Thoracic aorta (tissue), 2 donors: ENCODE measurements at places on chromosomes 7 and 10. TPM values are rescaled to one million over a fixed set of nuclear protein-coding genes. Genes with fewer than 3 reads are reported as not detected.

DNA sequence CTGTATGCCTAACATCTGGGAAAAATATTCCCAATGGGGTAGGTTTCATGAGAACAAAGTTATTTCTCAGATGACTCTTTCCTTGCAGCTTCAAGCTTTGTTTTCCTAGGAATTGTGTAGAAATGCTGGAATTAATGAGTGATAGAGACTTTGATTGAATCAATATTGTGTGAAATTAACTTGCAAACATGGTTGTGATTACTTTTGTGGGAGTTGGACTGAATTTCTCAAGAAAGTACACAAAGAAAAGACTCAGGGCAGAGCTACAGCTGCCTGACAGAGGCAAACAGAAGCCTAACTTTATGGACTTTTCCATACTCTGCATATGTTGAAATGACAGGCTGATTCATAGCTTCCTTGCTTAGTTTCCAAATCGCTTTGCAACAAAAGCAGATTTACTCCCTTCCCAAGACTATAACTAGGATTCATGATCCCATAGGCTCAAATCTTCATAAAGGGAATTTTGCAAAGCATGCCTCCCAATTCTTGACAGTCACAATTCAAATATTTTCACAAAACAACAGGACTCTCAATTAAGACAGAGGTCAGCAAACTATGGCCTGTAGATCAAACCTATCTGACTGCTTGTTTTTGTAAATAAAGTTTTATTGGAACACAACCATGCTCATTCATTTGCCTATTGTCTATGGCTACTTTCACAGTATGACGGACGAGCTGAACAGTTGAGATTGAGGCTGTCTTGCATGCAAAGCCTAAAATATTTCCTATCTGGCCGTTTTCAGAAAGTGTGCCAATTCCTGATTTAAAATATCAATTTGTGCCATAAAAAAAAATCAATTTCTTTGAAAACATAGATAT, 27.6 kb downstream of the NRP1 start:
- no peak for DNase-seq

DNA sequence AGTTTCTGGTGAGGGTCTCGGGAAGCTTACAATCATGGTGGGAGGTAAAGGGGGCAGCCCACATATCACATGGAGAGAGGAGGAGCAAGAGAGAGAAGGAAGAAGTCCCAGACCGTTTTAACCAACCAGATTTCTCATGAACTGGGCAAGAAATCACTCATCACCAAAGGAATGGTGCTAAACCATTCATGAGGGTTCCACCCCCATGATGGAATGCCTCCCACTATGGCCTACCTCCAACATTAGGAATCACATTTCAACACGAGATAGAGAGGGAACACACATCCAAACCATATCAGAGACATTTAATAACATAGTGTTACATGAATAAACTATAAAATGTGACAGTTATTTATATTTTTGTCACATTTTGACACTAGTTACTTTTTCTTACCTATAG, 214.8 kb upstream of the MAGI2 start:
- no peak for DNase-seq

DNA sequence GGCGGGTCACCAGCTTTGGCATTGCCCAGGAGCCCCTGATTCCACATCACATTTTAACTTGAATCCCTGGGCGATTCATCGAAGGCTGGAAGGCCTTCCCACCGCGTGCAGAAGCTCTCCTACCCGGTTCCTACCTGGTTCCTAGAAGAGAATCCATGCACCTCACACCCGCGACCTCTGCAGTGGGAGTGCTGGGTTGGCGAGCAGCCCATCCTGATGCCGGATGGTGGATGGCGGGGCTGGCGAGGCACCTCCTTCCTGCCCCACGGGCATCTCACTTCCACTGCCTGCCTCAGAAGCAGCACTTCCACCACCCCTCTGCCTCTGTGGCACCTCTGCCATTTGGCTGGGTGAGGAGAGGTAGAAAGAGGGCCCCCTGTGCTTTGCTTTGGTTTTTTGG, 32.0 kb downstream of the NUB1 start:
- no peak for DNase-seq

- DNase-seq, result no peak
Measured at GRCh38 chr7:17185690-17186070, 112.8 kb upstream of the AHR start.

DNA sequence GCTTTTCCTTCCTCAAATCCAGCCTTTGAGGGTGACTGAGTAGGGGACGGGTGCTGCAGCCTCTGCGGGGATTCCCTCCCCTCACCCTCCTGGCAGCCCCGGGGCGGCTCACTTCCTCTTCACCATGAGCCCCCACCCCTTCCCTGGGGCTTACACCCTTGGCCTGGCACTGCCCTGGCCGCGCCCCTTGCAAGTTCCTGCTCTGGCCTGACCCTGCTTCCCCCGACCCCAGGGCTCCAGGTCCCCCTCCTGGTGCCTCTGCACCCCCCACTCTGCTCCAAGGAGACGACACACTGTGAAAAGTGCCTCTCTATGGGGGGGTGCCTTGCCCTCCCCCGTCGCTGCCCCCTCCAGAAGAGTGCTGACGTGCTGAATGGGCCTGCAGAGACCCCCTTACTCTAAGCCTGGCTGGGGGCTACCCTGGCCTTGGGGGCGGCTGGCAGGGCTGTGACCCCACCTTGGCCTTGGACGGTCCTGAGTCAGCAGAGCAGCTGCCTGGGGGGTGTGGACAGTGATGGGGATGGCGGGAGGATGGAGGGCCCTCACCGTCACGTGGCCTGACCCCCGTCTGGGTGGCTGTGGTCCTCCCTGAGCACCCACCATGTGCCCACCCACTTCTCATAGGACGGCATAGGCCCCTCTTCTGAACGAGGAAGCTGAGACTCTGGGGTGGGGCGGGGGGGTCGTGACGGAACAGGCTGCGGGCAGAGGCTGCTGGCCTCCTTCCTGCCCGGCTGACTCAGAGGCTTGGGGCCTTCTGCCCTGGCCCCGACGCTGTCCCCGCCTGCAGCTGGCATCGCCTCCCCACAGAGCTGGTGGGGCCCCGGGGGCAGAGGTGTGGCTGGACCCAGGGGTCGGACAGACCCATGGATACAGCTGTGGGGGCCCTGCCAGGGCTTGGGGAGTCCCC, 9.8 kb downstream of the LFNG start:
- no peak for DNase-seq

GRCh38 chr7:5631152-5631551, 150.3 kb downstream of the RNF216 start:
- no peak for DNase-seq

PLAC9 gene
- 123 TPM for total RNA-seq

GTPBP10 gene
- 16.2 TPM for total RNA-seq
